NCI-H524 (cell line): ENCODE measurements at places on chromosomes 5 and 9.
A peak's percentile ranks its signal among the peaks of the same experiment; 100 is the strongest.

- DNase-seq: no peak
Measured at GRCh38 chr5:164967354-164967753, 1461.9 kb downstream of the MAT2B start.

DNA sequence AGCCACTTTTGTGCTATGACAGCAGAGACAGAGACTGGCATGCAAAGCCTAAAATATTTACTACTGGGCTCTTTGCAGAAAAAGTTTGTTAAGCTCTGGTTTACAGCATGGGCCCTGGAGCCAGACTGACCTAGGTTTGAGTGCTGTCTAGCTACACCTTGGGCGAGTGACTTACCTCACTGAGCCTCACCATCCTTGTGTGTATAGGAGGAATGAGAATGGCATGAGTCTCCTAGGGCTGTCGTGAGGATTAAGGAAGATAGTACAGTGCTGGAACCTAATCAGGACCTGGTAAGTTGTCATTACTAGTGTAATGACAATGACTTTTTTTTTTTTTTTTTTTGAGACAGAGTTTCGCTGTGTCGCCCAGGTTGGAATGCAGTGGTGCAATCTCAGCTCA lies 65.2 kb downstream of the MSX2 start:
- no peak for DNase-seq

- no peak for DNase-seq
Measured at GRCh38 chr9:38296807-38297206, 95.7 kb upstream of the ALDH1B1 start.

GRCh38 chr5:171575386-171575785 lies 155.9 kb downstream of the FGF18 start:
- DNase-seq: no peak

DNA sequence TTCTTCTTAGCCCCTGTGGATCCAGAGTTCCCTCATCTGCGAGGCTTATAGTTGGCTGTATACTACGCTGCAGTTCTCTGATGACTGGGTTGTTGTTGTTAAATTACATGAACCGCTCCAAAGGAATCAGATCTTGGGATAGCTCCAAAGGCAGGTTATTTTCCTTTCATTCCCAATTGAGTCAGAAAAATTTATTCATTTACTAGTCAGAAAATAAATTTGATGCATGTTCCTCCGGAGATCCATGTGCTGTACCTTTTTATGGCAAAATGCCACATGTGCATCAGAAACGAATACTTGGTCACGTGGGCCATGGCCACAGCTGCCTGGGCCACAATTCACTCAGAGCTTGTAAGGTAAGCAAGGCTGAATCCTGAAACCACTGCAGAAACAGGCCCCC lies 304.0 kb downstream of the NR2F1-AS1 start:
- DNase-seq: no peak

DNA sequence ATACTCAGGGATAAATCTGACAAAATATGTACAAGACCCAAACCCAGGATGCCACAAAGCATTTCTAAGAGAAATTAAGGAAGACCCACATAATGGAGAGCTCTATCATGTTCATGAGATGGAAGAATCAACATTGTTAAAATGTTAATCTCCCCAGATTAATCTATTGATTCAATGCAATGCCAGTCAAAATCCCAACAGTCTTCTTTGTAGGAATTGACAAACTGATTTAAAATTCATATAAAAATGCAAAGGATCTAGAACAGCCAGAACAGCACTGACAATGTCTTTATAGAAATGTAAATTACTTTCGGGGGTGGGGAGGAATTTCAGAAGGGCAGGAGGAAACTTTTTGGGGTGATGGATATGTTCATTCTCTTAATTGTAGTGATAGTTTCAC lies 281.6 kb upstream of the SEMA6A start:
- no peak for DNase-seq

- no peak for DNase-seq
Measured at GRCh38 chr5:59293700-59294099, 599.8 kb downstream of the PDE4D start.

DNA sequence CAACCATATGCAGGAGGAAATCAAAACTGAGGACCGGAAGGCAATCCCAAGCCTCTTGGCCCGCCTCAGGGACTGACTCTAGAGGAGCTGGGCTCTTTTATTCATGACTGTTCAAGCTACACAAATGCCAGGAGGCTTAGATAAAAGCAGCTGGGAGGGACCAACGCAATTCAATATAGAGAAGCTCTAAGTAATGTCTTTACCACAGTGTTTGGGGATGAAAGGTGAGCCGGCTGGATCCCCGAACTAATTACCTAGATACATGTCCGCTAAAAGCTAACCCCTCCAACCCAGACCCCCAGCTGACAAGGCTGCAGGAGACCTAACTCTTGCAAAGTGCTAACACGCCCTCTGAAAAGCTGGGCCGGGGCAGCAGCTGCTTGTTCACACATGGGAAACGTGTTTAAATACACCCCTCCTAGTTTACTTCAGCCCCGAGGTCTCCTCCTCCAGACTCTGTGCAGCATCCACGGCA lies 67.5 kb downstream of the TLE1 start:
- DNase-seq: no peak

DNA sequence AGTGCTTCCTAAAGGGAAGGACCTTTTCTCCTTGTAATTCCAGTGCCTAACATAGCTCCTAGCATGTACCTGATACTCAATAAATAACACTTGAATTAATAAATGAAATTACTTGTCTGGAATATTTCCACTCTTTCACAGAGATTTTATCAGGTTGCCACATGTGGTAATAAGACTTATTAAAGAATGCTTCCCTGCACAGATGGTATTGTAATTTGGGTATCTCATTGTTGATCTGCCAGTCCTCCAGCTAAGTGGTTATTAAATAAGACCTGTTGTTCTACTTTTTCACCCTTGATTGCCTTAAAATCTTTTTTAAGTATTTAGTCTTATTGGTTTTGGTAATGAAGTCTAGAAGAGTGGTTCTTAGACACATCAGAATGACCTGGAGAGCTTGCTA lies 28.1 kb upstream of the CETN3 start:
- peak; percentile 18 for DNase-seq

DNA sequence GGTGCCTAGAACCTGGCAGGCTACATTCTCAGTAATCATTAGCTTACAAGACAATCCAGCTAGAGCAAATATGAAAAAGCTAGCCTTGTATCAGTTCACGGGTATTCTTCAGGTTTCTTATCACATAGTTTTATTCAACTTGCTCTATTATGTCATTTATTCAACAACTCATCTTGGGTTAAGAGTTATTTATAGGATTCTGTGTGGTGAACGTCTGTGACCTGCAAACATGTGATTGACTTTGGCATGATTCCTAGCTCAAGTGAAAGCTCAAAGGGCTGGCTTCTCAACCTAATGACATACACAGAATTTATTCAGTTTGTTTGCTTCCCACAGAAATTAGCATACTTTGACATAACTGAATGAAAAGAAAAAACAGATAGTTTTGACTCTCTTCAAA lies 173.1 kb downstream of the PLPPR1 start:
- no peak for DNase-seq

DNA sequence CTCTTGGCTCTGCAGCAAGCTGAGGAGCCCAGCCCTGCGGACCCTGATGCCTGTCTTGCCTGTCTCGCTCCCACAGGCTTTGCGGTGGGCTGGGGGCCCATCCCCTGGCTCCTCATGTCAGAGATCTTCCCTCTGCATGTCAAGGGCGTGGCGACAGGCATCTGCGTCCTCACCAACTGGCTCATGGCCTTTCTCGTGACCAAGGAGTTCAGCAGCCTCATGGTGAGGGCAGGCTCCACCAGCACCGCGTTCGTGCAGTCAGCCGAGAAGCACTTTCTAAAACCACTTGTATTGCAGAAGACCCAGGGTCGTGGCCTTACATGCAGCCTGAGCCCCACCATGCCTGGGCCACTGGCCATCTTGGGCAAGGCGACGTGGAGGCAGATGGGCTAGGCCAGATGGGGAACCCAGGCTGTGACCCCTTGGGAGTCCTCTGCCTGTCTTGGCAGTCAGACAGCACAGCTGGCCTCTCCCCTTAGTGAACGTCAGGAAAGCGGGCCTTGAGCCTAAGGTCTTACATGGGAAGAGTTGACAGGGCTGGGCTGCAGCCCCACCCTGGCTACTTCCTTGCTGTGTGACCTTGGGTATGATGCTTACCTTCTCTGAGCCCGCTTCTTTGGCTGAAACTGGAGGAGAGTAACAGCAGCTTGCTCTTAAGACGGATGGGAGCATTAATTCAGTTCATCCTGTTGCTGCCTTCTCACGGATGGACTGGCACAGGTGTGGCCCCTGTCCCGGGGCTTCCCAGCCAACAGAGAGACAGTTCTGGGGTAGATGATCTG lies 8.6 kb downstream of the SLC2A8 start:
- peak; percentile 93 for DNase-seq

DNA sequence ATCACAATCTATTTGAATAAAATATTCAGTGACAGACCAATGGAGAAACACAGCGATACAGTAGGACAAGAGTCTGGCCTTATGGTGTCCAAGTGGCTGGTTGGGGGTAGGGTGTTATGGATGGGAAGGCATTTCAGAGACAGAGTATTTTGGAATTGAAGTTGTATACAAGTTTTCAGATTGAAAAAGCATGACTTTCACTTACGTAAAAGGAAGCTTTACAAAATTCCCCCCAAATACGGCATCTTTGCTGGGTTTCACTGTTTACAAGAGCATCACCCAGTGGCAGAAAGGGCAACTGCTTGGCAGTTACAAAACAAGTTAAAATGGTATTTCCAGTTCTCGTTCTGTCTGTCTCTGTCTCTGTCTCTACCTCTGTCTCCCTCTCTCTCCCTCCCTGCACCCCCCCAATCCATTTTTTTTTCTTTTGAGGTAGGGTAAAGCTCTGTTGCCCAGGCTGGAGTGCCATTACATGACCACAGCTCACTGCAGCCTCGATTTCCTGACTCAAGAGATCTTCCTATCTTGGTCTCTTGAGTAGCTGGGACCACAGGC lies 86.2 kb downstream of the PTPN3 start:
- peak; percentile 67 for DNase-seq

- DNase-seq: peak; percentile 26
Measured at GRCh38 chr5:142915813-142916424, 145.7 kb downstream of the ARHGAP26 start.

DNA sequence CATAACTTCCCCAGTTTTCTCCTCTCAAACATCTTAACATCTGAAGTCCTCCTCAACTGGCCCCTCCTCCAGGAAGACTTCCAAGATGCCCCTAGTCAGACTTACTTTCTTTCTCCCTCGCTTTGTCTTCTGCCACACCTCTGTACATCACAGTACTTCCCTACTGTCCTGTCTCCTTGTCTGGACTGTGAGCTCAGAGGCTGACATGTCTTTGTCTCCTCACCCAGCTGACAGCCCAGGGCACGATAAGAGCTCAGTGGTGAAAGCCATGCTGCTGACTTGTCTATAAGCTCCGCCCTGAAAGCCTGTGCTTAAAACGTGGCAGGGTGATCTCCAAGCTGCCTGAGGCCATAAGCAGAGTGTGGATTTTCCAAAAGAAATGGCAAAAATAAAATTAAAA lies 33.0 kb upstream of the SLC25A51 start:
- DNase-seq: no peak

DNA sequence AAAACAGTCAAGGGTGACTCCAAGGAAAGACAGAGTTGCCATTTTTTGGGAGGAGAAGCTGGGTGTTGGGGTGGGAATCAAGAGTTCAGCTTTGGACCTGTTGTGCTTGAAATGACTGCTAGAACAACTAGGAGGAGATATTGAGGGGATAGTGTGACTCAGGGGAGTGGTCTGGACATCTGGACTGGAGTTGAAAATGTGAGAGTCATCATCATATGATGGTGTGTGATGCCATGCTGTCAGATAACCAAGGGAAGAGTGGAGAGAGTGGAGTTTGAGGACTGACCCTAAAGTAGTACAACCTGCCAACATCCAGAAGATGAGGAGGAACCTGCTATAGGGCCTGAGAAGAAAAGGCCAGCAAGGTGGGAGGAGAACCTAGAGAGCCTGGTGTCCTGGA lies 199.7 kb downstream of the ARHGEF28 start:
- no peak for DNase-seq

GRCh38 chr5:43245724-43246385 lies 53.8 kb downstream of the NIM1K start:
- DNase-seq: no peak

- no peak for DNase-seq
Measured at GRCh38 chr9:19513671-19514275, 105.0 kb downstream of the ACER2 start.

DNA sequence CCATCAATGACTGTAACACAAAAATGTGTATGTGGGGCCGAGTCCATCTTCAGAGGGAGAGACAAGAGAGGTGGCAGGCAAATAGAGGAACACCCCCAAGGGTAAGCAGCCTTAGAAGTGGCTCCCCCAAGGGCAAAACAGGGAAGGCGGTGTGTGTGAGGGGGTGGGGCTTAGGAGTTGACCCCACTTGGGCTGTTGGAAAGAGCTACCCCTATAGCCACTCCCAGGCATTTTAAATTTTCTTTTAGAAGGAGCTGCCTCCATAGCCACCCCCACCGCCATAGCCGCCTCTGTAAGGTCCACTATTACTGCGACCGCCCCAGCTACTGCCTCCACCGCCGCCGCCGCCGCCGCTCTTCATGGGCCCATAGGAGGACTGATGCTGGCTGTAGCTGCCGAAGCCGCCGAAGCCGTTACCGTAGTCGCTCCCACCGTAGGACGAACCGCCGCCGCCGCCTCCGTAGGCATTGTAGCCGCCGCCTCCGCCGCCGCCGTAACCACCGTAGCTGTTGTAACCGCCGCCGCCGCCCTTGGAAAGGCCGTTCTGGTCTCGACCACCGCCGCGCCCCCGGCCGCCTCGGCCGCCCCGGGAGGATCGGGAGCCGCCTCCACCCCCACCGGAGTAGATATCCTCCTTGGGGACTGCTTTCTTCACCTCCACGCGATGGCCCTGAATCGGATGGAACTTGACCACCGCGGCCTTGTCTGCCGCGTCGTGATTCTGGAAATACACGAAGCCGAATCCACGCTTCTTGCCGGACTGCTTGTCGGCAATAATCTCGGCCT lies 1.1 kb downstream of the HNRNPA0 start:
- no peak for DNase-seq

DNA sequence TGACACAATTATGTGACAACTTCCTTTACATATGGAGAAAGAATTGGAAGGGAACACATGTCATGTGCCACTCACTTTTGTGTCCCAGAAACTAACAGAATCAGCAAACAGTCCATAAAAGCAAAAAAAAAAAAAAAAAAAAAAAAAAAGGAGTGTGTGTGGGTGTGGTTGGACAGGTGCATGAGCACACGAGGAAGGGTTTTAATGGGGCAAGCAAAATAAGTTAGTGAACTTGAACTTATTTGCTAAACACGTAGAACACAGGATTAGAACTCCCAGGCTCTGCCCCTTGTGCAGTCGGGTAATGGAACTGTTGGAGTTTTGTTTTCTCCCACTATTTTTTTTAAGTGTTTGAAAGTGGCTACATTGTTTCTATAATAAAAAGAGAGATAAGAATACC lies 74.8 kb upstream of the PJA2 start:
- no peak for DNase-seq

DNA sequence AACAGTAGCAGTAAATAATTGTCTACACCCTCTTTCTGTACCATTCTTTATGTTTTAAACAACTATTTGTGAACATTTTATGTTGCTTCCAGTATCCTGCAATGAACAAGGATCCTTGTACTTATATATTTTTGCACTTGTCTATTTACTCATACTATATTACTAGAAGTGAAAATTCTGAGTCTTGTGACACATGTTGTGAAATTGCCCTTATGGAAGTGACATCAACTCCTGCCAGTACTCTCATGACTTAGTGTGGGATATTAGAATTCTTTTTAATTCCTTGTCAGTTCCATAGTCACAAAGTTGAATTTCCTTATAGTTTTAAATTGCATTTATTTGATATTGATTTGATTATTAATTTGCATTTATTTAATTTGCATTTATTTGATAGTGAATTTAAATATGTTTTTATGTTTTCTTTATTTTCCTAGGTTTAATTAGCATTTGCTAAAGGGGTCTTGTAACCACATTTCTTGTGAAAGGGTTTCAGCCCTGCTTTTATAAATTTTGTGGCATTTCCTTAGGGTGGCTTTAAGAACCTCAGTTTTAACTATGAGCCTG lies 27.7 kb downstream of the PARP8 start:
- DNase-seq: no peak
